GM20000 (cell line): ENCODE measurements at places on chromosomes 16 and 17.

GRCh38 chr16:16150117-16150877 lies 73.0 kb downstream of the ABCC6 start:
- DNase-seq = no peak

DNA sequence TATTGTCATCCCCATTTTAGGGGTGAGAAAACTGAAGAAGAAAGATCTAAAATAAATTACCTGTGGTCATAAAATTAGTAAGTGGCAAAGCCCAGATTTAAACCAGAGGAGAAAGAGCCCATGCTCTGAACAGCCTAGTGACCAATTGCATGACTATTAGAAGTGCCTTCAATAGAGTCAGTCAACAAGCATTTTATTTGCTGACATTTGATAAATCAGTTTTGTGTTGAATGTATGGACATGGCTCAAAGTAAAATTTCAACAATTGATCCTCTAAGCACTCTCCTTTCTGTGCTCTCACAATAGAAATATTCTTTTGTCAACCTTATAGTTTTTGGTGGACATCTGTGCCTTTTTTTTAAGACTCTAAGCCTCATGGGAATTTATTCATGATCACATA lies 572.9 kb upstream of the SOX9 start:
- DNase-seq = no peak

- peak; percentile 73 for DNase-seq
Observed at GRCh38 chr16:71499775-71500364, 10.7 kb upstream of the ZNF19 start.

- DNase-seq = no peak
Observed at GRCh38 chr16:75263963-75264445, 12.6 kb upstream of the BCAR1 start.

DNA sequence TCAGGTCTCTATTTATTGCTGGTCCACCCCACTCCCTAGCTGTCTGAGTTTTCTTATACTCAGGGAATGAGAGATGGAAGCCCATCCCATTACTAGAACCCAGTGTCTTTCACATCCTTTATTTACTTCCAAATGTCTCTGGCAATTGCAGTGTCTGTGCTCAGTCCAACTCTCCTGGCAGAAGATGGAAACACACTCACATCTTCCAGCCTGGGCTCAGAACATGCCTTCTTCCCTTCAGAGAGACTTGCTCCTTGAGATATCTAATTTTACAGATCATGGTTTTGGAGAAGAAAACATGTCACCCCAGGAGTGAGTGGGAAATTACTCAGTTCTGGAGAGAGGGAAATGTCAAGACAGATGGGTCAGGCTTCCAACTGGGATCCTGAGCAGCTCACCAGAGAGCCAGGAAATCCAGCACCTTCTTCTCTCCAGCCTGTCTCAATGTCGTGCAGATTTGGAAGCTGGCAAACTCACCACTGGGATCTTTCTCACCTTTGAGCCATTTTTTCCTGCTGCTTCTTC lies 494.4 kb downstream of the HS3ST4 start:
- no peak for DNase-seq

- no peak for DNase-seq
Observed at GRCh38 chr16:61957075-61957855, 79.0 kb downstream of the CDH8 start.

- DNase-seq = peak; percentile 22
Observed at GRCh38 chr17:68972119-68972704, 17.0 kb upstream of the ABCA8 start.

DNA sequence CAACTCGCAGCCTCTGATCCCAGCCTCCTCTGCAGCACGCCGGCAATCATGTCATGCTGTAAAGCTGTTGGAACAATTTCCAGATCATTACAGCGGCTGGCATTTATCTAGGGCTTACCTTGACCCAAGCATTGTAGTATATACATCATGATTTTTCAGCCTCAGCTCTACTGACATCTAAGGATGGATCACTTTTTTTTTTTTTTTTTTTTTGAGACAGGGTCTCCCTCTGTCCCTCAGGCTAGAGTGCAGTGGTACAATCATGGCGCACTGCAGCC lies 103.3 kb downstream of the CMIP start:
- no peak for DNase-seq

GRCh38 chr17:51640108-51640622 lies 379.8 kb downstream of the UTP18 start:
- peak; percentile 16 for DNase-seq

DNA sequence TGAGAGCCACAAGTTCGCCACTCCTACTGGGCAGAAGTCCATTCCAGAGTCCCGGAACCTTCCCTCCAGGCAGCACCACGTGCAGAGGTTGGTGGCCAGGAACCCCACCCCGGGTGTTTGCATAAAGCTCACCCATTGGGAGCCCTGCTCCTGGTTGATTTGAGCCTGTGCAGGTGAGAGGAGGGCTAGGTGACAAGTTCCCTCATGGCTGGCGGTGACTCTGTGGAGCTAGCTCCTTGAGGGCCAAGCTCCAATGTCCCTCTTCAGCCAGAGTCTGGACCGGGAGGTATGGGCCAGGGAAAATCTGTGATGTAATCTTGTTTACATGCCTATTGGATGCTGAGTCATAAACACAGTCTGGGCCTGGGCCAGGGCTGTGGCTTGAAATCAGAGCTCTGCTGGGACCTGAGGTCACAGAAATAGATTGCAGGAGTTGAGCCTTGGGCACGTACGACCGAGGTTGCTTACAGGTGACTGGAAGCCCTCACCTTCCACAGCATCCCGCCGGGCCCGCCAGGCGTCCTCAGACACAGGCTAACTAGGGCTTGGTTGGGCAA lies 118.9 kb downstream of the AATF start:
- no peak for DNase-seq

DNA sequence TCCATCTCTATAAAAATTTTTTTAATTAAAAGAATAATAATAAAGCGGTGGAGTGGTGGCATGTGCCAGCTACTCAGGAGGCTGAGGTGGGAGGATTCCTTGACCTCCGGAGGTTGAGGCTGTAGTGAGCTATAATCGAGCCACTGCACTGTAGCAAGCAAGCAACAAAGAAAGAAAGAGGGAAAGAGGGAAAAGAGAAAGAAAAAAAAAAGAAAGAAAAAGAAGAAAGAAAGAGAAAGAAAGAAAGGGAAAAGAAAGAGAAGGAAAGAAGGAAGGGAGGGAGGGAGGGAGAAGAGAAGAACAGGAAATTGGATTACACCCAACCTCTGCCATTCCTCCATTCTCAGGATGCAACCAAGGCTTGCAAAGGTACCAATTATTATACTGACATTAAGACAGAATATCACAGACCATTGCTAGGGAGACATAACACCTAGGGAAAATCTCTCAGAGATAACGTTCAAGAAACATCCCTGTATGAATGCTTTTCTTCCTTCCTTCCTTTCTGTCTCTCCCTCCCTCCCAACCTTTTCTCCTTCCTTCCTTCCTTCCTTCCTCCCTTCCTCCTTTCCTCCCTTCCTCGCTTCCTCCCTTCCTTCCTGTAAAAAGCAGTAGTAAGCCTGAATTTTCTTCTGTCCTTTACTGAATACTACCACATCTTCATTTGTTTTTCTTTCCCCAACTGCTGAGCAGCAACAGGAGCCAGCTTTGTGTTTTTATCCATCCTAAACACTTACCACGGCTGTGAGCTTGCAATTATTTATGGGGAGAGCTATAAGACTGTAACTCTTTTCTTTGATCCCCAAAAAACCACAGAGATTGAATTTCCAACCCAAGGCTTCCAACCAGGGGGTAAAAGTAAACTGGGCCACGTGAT lies 1.8 kb upstream of the LITAF start:
- DNase-seq = no peak

- DNase-seq = no peak
Observed at GRCh38 chr17:48960834-48961515, 7.4 kb downstream of the GIP start.

DNA sequence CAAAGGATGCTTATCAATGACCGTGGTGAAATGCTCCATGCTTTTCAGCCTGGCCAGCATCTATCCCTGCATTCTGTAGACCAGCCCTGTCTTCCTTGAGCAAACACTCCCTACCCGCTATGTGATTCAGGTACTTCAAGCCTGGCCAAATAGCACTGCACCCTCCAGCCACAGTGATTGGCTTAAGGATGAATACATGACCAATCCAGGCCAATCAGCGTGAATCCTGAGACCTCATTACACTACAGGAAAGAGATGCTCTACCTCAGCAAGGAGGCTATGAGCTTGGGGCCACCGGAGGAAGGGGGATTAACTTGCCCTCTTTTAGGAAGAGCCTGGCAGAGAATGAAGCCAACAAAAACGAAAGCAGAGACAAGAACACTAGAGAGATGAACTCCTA lies 162.5 kb downstream of the ZNF423 start:
- no peak for DNase-seq

GRCh38 chr17:16197276-16197675 lies 18.1 kb downstream of the NCOR1 start:
- DNase-seq = no peak

- no peak for DNase-seq
Observed at GRCh38 chr17:42271779-42272035, 4.5 kb downstream of the STAT5B start.

DNA sequence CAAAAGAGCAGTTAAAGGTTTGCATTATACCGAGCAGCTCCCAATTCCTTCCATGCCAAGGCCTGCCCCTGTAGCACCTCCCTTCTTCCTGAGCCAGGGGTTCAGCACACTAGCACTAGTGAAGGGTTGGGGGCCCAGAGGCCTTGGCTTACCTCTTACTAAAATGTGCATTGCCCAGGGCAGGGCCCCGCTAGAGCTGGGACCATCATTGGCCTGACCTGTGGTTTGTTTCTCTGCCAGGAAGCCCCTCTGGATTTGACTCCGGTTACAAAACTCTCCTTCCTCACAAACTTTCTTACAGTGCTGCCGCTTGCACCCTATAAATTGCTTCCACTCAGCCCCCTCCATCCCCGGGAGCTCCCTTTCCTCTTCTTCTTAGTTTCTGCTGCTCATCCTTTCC lies 33.8 kb downstream of the MPRIP start:
- DNase-seq = no peak

DNA sequence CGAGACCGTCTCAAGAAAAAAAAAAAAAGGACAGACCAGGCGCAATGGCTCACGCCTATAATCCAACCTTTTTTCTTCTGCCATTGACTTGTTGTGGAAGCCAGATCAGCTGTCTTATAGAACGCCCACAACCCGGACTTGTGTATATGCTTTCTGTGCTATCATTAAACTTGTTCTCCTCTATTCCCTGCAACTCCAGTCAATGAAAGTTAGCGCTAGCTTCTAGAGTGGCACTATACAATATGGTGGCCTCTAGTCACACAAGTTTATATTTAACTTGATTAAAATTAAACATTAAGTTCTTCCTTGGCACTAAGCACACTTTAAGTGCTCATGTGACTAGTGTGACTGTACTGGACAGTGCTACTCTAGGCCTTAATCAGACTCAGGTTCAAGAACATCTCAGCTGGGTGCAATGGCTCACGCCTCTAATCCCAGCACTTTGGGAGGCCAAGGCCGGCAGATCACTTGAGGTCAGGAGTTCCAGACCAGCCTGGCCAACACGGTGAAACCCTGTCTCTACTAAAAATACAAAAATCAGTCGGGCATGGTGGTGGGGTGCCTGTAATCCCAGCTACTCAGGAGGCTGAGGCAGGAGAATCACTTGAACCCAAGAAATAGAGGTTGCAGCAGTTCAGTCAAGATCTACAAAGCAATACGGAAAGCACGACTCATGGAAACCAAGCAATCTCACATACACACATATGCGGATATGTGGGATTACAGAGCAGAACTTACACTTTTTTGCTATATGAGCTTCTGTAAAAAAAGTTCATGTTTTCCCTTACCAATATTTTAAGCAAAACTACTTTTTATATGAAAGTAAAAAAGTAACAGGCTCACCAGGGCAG lies 18.8 kb upstream of the GLG1 start:
- no peak for DNase-seq

GRCh38 chr17:6969323-6969726 lies 26.5 kb upstream of the ALOX12 start:
- DNase-seq = no peak

DNA sequence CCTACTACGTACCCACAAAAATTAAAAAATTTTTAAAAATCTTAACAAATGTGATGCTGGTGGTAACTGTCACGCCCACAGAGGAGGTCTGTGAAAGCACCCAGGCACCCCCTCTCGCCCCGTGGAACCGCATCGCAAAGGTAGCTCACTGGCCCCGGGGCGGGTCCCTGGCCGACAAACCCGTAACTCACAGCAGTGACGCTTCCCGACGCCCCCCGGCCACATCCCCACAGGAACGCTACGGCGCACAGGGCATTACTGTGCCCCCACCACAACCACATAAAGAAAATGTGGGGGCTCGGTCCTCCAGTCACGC lies 366 bp downstream of the ANKS3 start:
- DNase-seq = no peak

GRCh38 chr16:78609402-78610274 lies 510.2 kb downstream of the WWOX start:
- no peak for DNase-seq

DNA sequence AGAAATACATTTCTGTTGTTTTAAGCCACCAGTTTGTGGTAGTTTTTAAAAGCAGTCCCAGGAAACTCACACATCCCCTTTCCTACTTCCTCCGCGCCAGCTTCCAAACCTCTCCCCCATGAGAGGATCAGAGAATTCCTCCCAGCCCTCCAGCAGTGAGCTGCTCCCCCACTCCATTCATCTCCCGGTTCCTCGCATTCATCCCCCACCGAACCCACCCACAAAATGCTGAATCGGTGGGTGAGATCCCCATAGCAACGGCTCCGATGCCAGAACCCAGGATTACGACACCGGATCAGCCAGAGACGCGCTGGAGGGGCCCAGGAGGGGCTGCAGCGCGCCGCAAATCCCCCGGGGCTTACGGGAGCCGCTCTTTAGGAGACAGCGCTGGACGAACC lies 251.4 kb upstream of the RPL38 start:
- DNase-seq = no peak

DNA sequence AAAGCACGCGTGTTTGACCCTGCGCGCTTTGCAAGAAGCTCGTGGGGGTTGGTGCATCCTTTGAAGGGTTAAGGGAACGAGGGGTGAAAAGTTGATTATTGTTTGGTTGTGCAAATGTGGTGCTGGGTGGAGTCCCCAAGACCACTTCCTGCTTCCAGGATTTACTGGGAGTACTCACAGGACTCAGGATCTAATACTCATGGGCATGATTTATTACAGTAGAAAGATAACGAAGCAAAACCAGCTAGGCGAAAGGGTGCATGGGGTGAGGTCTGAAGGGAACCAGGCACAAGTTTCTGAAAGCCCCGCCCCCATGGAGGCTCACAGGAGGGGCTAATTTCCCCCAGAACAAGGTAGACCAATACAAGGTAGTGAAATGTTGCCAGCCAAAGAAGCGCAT lies 58.8 kb downstream of the RPTOR start:
- DNase-seq = no peak

DNA sequence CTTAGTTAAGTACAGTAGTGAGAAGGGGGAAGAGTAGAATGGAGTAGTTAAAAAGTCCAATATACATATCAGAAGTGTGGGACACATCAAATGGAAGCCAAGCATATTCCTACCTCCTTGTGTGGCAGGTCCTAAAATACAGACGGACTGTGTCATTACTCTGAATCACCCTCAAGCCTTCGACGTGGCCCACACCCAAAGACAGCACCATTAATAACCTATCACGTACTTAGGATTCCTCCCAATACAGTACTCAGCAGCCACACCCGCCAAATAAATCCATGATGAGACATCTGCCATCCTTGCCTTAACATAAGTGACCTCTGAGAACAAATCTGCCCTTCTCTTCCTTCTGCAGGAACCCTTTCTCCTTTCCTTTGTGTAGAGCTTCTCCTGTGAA lies 38.9 kb downstream of the UBE2G1 start:
- no peak for DNase-seq

GRCh38 chr16:75106351-75107274 lies 10.0 kb downstream of the LDHD start:
- no peak for DNase-seq

GRCh38 chr17:77489893-77490255 lies 349.1 kb downstream of the SEC14L1 start:
- no peak for DNase-seq

GRCh38 chr17:13671771-13672170 lies 70.0 kb upstream of the HS3ST3A1 start:
- no peak for DNase-seq
